Renal cortical epithelial cell (primary cell): ENCODE measurements at places on chromosomes 11 and 22. TPM values are rescaled to one million over a fixed set of nuclear protein-coding genes. Genes with fewer than 3 reads are reported as not detected.

DNA sequence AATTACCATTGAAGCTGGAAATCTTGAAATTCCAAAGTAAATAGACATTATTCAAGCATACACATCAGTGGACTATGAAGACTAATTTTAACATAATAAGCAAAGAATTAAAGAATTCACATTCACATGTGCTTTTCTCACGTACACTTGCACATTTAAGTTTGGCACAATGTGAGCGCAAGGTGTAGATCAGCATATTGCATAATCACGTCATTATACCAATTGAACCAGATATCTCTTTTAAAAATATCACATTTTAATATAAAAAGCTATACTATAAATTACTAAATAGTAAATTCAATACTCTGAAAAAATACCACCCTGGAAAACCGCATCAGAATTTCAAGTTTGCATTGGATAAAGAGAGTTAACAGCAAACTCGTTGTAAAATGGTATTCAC, 60.7 kb downstream of the SESN3 start:
- DNase-seq = no peak

Gene MAPK11
- total RNA-seq = 9.9 and 10.2 TPM in 2 replicates

DNA sequence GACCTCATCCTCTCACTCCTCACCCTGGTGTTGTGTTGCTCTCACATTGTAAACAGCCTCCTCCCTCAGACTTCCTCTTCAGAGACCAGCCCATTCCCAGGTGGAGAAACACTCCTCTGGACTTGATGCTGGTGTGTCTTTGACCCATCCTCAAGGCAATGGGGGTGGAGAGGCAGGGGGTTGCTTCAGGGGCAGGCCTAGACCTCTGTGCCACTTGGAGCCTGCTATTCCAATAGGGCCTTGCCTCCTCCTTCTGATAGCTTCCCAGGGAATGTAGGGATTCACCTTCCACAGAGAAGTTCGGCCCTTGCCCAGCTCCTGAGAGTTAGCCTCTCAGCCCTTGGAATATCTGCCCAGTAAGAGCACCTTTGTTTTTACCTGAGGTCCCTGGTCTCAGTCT, 606.6 kb upstream of the CADM1 start:
- DNase-seq = no peak

Gene GDPD4
- total RNA-seq = not detected in 2 replicates

- no peak for DNase-seq
Observed at GRCh38 chr11:76265771-76266241, 59.5 kb upstream of the WNT11 start.

Gene PARVA
- total RNA-seq = 18.4 and 54.5 TPM in 2 replicates

Gene OR10G7
- total RNA-seq = not detected in 2 replicates

Gene GGTLC3
- not detected in 2 replicates for total RNA-seq

DNA sequence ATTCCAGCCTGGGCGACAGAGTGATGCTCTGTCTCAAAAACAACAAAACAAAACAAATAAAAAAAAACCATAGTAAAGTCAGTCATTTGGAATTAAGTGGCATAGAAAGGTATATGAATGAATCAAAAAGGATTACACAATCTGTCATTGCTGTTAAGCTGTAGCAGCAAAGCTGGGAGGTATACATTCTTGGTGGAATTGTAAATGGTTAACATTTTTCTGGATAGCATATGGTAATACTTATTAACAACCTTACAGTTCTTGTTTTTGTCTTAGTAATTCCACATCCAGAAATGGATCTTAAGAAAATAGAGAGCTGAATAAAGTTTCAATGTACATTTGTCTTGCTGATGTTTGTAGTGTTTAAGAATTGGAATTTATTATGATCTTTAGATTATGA, 30.0 kb downstream of the DDX10 start:
- no peak for DNase-seq
